SK-MEL-5 (cell line): ENCODE measurements at places on chromosomes 11 and 22. TPM values are rescaled to one million over a fixed set of nuclear protein-coding genes. Genes with fewer than 3 reads are reported as not detected.
A peak's percentile ranks its signal among the peaks of the same experiment; 100 is the strongest.

- no peak for DNase-seq
Measured at GRCh38 chr11:67440229-67441097, 2.8 kb downstream of the CORO1B start.

DNA sequence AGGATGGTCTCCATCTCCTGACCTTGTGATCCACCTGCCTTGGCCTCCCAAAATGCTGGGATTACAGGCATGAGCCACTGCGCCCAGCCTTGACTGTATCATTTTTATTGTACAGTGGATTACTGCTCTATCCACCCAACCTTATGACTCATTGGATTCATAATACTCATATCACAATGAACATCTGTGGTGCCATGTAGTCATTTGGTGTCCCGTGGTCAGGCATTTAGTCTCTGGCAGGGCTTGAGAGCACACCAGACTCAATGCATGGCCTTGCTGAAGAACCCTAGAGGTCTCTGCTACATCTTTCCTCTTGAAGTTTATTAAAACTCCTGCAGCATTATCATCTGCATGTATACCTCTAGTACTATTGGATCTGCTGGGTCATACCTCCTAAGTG, 98.0 kb upstream of the LDLRAD3 start:
- no peak for DNase-seq

- DNase-seq = no peak
Measured at GRCh38 chr11:27254744-27255446, 108.1 kb downstream of the CCDC34 start.

- peak; percentile 79 for DNase-seq
Measured at GRCh38 chr11:13384908-13385640, 77.9 kb downstream of the BTBD10 start.

GRCh38 chr11:38710262-38710661, 2112.2 kb upstream of the RAG2 start:
- DNase-seq = no peak

Gene FOLR3
- not detected in 2 replicates for total RNA-seq

Gene PYGM
- 0.05 and 0.08 TPM in 2 replicates for total RNA-seq
